Dermis blood vessel endothelial cell (primary cell): ENCODE measurements at places on chromosomes 13 and 19.

DNA sequence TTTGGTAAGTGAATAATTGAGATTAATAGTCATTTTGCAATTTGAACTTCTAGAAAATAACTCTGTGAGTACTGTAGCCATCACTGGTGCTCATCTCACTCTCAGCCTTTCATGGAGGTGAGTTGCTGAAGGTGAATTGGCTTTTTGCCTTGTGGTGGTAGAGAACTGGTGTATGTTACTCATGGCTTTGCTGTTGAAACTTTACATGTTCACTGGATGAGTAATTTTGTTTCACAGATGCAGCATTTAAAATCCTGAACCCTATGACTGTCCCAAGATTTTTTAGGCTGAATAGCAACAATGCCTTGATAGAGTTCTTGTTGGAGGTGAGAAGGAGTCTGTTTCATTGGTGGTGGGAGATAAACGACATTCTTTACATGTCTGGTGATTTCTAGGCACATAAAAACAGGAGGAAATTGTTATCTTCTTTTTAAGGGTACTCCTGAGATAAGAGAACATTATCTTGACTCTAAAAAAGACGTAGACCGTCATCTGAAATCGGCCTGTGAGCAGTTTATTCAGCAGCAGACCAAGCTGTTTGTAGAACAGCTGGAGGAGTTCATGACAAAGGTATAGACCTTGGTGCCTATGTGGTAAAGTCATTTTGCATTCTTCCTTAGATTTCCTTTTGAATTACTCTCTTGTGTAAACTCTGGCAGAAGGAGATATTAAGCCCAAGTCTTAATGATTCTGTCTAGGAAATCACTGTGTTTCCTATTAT, 53.9 kb downstream of the COG3 start:
- no peak for DNase-seq

GRCh38 chr19:20028611-20029010, 10.7 kb downstream of the ZNF682 start:
- DNase-seq: no peak

DNA sequence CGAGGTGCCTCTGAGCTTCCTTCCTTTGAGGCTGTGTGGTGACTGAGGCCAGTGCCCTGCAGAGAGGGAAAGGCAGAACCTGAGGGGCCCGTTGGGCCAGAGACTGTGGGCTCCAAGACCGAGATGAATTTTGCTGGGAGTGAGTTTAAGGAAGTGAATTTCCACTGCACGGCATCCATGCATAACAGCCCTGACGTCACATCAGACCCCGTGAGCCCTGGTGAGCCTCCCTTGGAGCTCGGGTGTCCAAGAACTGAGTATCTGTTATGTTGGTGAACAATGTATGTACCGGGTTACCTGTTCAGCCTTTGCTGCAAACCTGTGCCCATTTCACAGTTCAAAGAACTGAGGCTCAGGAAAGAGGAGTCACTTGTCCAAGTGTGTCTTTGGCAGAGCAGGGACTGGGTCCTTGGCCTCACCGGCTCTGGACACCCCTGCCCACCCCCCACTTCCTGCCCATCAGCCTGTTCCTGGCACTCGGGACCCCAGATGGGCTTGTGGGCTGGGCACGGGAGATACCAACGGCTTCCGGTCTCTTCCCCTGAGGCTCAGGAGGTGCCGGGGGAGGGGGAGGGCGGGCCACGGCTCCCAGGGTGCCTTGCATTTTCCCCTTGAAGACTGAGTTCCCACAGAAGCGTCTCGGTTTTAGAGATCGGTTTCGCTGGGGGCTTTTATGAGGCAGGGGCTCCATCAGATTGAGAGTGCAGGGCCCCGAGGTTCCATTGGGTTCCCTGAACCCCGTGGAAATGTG, 33.7 kb downstream of the NFILZ start:
- no peak for DNase-seq

- DNase-seq: peak; percentile 81
These were observed 60.6 kb upstream of the SERP2 start for GRCh38 chr13:44312834-44313551.

- no peak for DNase-seq
These were observed 17.9 kb downstream of the FBN3 start for GRCh38 chr19:8131517-8131916.

DNA sequence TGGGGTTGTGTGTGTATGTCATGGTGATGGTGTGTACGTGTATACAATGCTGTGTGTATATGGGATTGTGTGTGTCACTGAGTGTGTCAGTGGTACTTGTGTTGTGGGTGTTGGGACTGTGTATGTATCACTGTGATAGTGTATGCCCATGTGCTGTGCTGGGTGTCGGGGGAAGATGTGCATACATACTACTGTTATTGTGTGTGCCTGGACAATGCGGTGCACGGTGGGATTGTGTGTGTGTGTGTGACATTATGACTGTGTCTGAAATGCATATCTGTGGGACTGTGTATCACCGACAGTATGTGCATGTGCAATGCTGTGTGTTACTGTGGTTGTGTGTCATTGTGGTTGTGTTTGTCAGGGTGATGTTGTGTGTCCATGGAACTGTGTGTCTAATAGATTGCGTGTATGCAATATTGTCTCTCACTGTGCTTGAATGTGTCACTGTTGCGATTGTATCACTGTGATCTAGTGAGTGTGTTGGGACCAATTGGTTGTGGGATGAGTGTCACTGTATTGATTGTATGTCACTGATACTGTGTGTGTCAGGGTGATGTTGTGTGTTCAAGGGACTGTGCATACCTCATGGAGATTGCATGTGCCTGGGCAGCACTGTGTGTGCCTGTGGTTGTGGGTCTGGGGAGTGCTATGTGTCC, 11.0 kb upstream of the BBC3 start:
- DNase-seq: no peak

- DNase-seq: peak; percentile 67
These were observed 15.9 kb upstream of the DNAJC3 start for GRCh38 chr13:95660981-95661581.

- no peak for DNase-seq
These were observed 16.1 kb downstream of the COL4A1 start for GRCh38 chr13:110290826-110291225.

GRCh38 chr13:27172495-27172842, 858 bp upstream of the USP12 start:
- DNase-seq: peak; percentile 63

DNA sequence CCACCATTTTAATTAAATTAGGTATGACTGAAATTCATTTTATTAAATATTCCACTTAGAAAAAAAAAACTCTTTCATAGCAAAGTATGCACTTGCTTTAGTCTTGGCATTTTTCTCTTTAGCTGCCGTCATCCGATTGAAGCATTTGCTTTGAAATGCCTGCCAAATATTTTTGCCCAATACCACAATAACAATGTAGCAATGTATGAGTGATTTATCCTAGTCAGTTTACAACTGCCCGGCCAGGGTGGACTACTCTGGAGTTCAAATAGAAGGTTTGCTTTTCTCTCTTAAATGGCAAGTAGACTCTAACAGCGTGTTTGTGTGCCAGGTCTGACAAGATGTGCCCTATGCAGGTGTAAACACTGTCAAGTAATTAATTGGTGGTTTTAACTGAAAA, 675.3 kb upstream of the SGCG start:
- no peak for DNase-seq

GRCh38 chr19:1856345-1856697, 7.1 kb downstream of the KLF16 start:
- no peak for DNase-seq

GRCh38 chr19:36482876-36483275, 6.5 kb downstream of the ZNF566 start:
- no peak for DNase-seq

DNA sequence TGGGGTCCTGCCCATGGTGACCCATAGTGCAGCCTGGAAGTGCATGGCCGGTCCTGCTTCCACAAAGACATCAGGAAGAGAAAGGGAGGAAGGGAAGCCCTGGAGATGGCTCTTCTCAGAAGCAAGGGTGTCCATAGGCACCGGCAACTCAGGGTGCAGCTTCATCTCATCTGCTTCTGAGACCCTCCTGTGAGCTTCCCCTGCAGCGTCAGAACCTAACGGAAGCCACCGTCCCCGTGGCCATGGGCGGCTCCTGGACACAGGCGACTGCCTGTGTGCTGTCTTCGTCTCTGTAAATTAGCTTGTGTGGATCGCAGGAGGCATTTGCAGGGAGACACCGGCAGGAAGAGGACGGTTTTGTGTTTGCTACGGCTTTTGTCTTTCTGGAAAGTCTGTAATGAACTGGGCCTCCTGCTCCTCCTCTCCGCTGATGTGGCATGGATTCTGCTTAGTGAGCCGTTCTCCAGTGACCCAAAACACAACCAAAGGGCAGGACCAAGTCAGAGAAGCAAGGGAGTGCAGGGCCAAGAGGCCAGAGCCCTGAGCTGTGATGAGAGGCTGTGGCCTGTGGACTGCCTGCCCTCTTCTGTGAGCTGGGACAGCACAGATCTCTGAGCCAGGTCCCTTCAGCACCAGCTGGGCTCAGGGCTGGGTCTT, 2.5 kb downstream of the ATP4B start:
- no peak for DNase-seq
